ENCODE measurements at places on chromosomes 2 and 18. TPM values are rescaled to one million over a fixed set of nuclear protein-coding genes. Genes with fewer than 3 reads are reported as not detected.
A peak's percentile ranks its signal among the peaks of the same experiment; 100 is the strongest.

GRCh38 chr2:55138014-55138881 lies 88.0 kb upstream of the RTN4 start:
- no peak for DNase-seq

- no peak for DNase-seq
Observed at GRCh38 chr18:76208678-76209306, 286.2 kb downstream of the ZNF516 start.

- DNase-seq = no peak
Observed at GRCh38 chr18:58497845-58498244, 131.0 kb downstream of the ALPK2 start.

The C2orf78 gene
- total RNA-seq = 0.39 TPM

- DNase-seq = no peak
Observed at GRCh38 chr18:50886929-50887328, 8.0 kb downstream of the ME2 start.

DNA sequence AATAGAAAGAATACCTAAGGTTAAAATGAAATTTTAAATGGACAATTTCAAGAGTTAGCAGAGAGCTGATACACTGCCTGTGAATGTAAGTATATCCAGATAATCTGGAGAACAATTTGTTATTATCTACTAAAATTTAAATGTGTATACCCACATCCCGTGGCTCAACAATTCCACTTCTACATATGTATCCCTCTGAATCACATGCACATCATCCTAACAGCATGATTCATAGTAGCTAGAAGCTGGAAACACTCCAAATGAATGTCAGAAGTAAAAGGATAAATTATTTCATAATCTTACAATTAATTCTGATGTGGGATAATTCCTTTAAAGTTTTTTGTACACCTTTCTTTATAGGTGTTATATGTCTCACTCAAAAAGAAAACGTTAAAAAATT lies 87.9 kb downstream of the CNTNAP5 start:
- DNase-seq = no peak

The REG3G gene
- not detected for total RNA-seq

The SANBR gene
- total RNA-seq = 12.1 TPM

The RFX8 gene
- total RNA-seq = 1.3 TPM

GRCh38 chr2:174841350-174841749 lies 77.1 kb upstream of the CHRNA1 start:
- DNase-seq = no peak

- DNase-seq = no peak
Observed at GRCh38 chr2:180012523-180012922, 5.4 kb upstream of the CWC22 start.

GRCh38 chr2:32095671-32096070 lies 32.3 kb downstream of the SPAST start:
- no peak for DNase-seq

- peak; percentile 46 for DNase-seq
Observed at GRCh38 chr18:4017480-4017879, 437.6 kb downstream of the DLGAP1 start.

- DNase-seq = no peak
Observed at GRCh38 chr2:193517615-193518014, 1322.9 kb upstream of the TMEFF2 start.

The SERPINB13 gene
- not detected for total RNA-seq

GRCh38 chr2:75533135-75533534 lies 27.6 kb downstream of the EVA1A start:
- DNase-seq = no peak

DNA sequence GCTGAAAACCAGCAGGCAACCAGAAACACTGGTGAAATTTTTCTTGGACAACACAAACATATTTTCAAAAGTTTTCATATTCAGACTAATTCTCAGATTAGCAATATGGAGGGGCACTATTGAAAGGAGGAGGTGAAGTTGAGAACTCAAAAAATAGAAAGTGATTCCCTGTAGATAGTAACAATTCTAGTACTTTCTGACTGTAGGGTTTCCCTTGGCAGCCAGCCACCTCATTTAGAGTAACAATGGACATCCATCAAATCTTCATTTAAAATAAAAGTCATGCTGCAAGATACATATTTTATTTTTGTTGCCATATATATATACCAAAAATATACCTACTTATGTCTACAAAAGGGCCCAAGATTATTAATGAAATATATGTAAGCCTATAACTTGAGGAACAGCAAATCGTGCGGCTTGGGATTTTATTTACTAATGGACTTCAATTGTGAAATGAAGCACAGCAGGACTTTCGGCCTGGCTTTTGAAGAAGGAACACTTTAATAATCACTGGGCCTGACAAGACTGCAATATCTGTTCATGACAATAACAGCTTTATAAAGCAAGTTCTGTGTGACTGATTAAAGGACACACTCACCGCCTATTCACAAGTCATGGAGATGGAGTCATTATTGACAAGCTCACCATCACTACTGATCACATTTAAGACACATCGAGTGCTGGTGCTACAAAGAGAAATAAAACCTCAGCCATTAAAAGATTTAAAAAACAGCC lies 6.8 kb upstream of the NR4A2 start:
- DNase-seq = no peak

DNA sequence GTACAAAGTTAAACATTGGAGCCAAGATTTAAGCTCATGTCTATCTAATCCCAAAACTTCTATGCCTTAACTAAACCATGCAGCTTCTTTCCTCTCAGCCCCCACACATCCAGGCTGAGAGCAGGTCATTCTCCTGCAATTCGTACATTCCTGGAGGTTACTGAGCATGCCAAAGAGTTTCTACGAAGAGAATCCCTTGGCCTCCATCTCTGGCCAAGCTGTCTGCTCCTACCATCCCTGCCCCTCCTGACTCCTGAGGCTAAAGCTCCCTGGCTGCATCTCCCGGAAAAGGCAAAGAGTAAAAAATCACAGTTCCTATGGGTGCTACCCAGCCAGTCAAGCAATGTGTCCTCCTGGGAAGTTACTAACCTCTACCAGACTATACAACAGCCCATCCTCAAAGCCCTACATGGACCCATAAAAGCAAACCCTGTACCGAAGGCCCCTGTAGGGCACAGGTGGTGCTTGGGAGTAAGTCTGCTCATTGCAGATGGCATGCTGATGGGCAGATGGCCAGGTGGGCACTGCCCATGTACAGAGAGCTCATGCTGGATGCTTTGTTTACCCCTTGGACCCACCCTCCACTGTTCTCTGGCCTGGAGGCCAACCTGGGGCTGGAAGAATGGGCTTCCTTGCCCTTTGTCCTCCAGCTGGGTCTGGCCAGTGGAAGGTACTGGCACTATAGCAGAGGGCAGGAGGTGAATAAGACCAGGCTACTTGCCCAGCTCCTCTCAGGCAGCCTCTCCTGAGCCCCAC lies 99.5 kb downstream of the TTC32 start:
- DNase-seq = no peak

GRCh38 chr2:218317835-218318234 lies 25.5 kb upstream of the TMBIM1 start:
- DNase-seq = no peak

DNA sequence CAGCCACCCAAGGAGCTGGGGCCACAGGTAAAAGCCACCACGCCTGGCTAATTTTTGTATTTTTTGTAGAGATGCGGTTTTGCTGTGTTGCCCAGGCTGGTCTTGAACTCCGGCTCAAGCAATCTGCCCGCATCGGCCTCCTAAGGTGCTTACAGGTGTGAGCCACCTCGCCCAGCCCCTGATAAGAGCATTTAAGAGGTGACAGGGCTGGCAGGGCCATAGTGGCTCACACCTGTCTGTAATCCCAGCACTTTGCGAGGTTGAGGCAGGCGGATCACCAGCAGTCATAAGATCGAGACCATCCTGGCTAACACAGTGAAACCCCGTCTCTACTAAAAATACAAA lies 9.0 kb upstream of the CNNM3 start:
- DNase-seq = no peak

- DNase-seq = no peak
Observed at GRCh38 chr18:47254341-47254939, 3.0 kb upstream of the SKOR2 start.

DNA sequence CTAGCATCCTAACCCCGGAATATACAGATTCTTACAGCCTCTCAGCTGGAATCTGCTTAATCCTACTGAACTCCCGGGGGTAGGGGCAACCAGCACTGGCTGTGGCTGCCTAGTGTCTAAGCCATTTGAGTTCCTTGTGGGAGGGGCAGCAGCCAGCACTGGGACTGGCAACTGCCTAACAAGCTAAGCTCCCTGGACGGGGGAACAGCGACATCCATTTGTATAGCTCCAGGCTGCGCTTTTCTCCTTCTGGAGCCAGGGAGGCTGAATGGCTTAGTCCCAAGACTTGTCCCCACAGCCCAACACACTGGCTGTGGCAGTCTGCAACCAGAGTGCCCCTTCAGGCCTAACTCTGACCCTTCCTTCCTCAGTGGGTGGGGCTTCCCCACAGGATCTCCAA lies 787.2 kb downstream of the METTL4 start:
- DNase-seq = no peak

The CTIF gene
- 17.8 TPM for total RNA-seq

DNA sequence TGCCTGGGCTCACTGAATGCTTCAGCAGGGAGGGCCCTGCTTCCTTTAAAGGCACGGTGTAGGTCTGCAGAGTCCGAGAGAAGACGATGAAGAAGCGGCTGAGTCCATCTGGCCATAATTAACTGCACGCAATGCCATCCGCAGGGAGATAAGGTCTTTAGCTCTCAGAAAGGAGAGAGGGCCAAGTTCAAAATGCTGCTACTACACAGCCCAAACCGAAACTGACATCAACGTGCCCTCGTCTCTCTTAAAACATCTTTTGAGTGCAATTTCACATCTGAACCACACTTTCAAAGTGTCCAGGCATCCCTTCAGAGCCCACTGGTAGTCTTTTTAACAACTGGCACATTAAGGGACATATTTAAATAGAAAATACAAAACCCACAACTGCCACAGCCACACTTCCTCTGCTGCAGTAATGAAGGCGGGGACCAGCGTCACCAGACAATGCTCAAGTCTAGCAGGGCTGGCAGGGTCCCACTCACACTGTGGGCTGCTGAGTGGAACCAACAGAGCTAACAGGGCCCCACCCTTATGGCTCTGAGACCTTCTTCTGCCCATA lies 35.8 kb downstream of the ST3GAL5 start:
- DNase-seq = no peak

The SERPINB5 gene
- total RNA-seq = 0.23 TPM

DNA sequence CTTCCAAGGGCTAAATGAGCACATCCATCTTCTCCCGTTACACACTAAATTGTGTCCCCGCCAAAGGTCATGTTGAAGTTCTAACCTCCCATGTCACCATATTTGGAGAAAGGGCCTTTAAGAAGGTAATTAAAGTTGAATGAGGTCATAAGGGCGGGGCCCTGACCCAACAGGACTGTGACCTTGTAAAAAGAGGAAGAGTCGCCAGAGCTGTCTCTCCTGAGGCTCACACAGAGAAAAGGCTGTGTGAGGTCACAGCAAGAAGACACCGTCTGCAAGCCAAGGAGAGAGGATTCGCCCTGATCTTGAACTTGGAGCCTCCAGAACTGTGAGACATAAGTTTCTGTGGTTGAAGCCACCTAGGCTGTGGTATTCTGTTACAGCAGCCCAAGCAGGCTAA lies 24.1 kb downstream of the TRABD2A start:
- no peak for DNase-seq

DNA sequence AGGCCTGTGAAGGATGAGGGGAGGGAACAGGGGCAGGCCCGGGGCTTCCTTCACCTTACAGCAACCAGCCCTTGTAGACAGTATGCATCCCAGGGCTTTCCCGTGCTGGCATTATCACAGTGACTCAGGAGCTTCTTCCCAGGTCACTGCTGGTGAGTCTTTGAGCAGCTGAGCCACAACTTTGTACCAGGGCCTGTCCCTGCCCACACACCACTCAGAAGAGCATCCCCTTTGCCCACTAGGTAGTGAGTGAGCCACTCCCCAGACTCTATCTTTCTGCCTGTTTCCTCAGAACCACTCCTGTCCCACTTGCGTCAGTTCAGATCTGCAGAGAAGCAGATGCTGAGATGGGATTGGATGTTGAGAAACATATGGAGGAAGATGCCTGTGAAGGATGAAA lies 69.6 kb upstream of the ALPP start:
- DNase-seq = no peak

DNA sequence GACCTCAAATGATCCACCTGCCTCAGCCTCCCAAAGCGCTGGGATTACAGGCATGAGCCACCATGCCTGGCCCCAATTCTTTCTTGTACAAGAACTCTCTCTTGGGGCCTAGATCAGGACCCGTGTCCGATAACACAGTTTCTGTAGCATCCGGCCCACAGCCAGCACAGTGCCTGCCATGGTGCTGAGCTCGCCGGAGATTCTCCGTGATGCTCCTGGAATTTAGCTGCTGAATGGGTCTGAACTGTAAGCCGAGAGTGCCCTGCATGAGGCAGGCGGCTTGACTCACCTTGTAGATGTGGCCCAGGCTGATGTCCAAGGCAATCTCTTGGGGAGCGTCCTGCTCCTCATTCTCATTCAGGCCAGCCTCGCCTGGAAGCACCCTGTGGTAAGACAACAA lies 53.3 kb upstream of the SEMA4C start:
- DNase-seq = no peak

The ACMSD gene
- total RNA-seq = not detected

The NIF3L1 gene
- total RNA-seq = 65.1 TPM

- no peak for DNase-seq
Observed at GRCh38 chr2:102110596-102111334, 31.8 kb upstream of the IL1R1 start.

GRCh38 chr18:965921-966758 lies 61.5 kb downstream of the ADCYAP1 start:
- DNase-seq = no peak

GRCh38 chr18:56038171-56039030 lies 450.4 kb upstream of the TCF4 start:
- DNase-seq = no peak

The FOXD4L1 gene
- not detected for total RNA-seq

DNA sequence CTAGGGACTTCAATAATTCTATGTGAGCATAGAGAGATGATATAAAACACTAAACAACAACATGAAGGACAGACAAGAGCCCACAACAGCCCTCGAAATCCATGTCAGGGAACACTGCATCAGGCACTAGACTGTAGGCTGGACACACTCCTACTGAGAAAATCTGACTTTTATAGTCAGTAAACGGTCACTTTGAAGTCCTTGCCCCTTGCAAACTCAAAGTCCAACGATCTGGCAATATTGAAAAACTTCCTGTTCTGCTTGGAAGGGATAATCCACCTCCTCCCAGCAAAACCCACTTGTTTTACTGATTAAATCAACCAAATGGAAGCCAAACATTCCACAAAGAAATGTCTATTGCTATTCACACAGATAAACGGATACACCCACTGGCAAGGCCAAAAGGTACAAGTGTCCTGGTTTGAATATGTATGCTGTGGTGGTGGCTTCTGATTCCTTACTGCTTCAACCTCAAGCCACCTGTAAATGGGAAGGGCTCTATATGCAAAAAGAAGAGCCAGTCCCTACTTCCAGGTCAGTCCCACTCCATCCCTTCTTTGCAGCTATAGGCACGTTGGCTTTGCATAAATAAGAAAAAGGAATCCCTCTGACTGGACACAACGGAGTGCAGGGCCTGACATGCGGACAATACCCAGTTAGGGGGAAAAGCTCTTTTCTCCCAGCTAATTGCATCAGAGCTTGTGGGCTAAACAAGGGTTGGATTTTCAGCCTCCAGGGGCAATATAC lies 56.6 kb downstream of the STK39 start:
- no peak for DNase-seq

- DNase-seq = no peak
Observed at GRCh38 chr2:239583879-239584859, 183.3 kb upstream of the HDAC4 start.

GRCh38 chr2:226247289-226248275 lies 552.0 kb downstream of the IRS1 start:
- DNase-seq = no peak

The IL36G gene
- total RNA-seq = not detected

Measured in H1 (cell line).